ENCODE measurements at places on chromosomes 12 and 14.

DNA sequence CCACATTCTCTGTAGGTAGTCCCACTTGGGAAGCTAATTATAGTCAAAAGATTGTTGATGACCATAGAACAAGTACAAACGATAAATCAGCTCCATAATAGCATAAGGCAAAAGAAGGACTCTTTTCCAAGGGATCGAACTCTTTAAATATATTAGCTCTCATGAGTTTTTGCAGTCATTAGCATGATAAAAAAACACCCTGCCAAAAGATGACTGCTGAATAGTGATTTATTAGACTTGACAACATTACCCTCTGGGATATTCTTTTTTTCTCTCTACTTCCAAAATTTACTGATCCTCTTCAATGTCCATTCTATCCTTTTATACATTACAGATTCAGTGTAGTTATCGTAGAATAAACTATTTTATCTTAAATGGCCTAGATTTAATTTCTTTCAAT, 14.2 kb downstream of the EPYC start:
- no peak for DNase-seq

DNA sequence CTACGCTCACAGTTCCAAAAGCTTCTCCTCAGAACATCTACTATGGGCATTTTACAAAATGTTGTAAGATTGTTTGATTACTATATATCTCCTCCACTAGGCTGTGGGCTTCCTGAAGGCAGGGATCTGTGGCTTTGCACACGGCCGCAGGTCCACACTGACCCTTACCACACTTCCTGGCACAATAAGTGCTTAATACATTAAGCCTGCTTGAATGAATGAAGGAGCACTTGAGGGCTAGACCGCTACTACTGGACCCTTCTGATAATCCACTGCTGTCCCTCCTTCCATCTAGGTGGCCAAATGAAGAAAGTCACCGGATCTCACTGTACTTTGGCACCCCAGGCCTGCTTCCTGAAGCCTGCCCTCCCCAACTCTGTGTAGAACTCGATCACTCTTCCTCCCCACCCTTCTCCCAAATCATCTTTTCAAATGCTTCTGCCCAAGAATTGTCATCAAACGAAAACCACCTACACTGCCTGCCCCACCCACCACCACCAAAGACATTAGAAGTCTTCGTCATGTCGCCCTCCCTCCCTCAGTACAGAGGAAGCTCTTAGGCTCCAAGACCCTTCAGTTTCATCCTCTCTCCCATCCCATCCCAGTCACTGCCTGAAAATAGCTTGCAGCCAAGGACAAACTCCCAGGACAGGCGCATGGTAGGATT, 596 bp upstream of the ZBTB39 start:
- no peak for DNase-seq

GRCh38 chr12:25929142-25929541, 29.3 kb upstream of the RASSF8 start:
- DNase-seq, result no peak

DNA sequence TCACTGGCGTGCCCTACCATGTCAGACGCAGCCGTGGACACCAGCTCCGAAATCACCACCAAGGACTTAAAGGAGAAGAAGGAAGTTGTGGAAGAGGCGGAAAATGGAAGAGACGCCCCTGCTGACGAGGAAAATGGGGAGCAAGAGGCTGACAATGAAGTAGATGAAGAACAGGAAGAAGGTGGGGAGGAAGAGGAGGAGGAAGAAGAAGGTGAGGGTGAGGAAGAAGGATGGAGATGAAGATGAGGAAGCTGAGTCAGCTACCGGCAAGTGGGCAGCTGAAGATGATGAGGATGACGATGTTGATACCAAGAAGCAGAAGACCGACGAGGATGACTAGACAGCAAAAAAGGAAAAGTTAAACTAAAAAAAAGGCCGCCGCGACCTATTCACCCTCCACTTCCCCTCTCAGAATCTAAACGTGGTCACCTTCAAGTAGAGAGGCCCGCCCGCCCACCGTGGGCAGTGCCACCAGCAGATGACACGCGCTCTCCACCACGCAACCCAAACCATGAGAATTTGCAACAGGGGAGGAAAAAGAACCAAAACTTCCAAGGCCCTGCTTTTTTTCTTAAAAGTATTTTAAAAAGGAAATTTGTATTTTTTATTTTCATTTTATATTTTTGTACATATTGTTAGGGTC, 13.2 kb downstream of the TRIP11 start:
- no peak for DNase-seq

DNA sequence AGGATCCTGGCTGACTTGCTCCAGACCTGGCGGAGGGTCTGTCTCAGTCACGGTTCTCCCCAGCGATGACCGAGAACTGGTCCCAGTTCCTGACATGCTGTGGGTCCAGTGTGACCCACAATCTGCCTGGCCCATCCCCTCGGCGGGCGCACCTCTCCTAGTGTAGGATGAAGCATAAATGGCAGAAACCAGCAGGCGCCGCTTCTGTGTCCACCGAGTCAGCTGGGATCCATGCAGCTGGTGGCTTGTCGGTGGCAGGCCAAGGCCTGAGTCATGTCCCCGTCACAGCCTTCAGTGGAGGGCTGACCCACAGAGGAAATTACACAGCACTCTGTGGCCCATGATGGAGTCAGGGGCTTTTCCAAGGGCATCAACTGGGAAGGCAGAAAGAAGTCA, 38.5 kb downstream of the NFKBIA start:
- no peak for DNase-seq

- no peak for DNase-seq
Observed at GRCh38 chr12:86719381-86719780, 463.2 kb upstream of the MGAT4C start.

- DNase-seq, result no peak
Observed at GRCh38 chr12:65853489-65854157, 29.3 kb downstream of the HMGA2 start.

GRCh38 chr12:20695232-20695631, at the start of gene SLCO1C1:
Gene SLCO1C1, plus strand, starts transcription at chr12:20695332. Its CDS starts 4,245 bp downstream, at chr12:20699577.
- no peak for DNase-seq
